HTR-8/SVneo (cell line): ENCODE measurements at places on chromosomes 7 and 10.

GRCh38 chr10:12160664-12161063 lies 31.2 kb downstream of the SEC61A2 start:
- no peak for DNase-seq

- peak; percentile 53 for DNase-seq
These were observed 74.3 kb upstream of the MKX start for GRCh38 chr10:27819781-27820531.

GRCh38 chr7:15463801-15464666 lies 97.8 kb downstream of the AGMO start:
- no peak for DNase-seq

- no peak for DNase-seq
These were observed 88.1 kb downstream of the TCF7L2 start for GRCh38 chr10:113038183-113038582.
